Stimulated activated CD4-positive, alpha-beta T cell treated with anti-CD3 and anti-CD28 coated beads, Interleukin-1b, Interleukin-23, amount 100 ng/mL, for 1 hour (primary cell): ENCODE measurements at places on chromosomes 11 and 22.

- no peak for DNase-seq
Observed at GRCh38 chr22:37972527-37972926, 11.8 kb downstream of the SOX10 start.

GRCh38 chr22:23803001-23803819 is 16.4 kb downstream of the SMARCB1 start:
- DNase-seq: no peak

DNA sequence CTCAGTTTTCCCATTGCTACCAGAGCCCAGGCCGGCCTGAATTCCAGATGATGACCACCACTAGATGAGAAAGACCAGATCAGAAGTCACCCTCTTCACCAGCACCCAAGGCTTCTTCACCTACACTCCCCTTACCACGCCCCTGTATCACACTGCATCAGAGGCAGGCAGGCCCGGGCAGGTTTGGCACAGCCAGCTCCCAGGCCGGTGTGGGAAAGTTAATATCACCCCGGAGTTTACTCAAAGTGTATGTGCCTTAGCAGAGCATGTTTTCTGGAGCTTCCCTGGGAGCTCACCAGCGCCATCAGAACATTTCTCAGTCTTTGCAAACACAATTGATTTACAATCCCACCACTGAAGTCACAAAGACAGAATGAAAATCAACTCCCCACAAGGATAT is 47.5 kb upstream of the POU2AF1 start:
- no peak for DNase-seq

GRCh38 chr11:112794331-112794846 is 166.8 kb upstream of the NCAM1 start:
- no peak for DNase-seq

GRCh38 chr22:25903294-25903693 is 161.3 kb downstream of the MYO18B start:
- no peak for DNase-seq

- no peak for DNase-seq
Observed at GRCh38 chr11:79503028-79503427, 62.2 kb upstream of the TENM4 start.

DNA sequence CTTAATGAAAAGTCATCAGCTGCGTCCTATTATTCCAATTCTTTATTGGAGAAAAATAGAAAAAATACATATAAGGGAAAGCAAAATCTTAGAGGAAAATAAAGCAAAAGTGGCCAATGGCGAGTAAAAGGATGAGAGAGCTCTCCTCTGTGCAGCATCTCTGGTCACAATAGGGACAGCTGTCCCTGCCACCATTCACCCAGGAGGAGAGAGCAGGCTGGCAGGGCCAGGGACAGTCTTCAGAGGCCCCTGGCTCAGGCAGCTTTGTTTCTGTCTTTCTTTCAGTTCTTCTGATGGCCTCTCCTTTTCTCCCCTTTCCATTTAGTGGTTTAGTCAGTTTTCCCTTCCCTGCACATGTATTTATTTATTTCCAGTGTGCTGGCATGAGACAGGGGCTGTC is 941.3 kb downstream of the NTM start:
- DNase-seq: no peak

DNA sequence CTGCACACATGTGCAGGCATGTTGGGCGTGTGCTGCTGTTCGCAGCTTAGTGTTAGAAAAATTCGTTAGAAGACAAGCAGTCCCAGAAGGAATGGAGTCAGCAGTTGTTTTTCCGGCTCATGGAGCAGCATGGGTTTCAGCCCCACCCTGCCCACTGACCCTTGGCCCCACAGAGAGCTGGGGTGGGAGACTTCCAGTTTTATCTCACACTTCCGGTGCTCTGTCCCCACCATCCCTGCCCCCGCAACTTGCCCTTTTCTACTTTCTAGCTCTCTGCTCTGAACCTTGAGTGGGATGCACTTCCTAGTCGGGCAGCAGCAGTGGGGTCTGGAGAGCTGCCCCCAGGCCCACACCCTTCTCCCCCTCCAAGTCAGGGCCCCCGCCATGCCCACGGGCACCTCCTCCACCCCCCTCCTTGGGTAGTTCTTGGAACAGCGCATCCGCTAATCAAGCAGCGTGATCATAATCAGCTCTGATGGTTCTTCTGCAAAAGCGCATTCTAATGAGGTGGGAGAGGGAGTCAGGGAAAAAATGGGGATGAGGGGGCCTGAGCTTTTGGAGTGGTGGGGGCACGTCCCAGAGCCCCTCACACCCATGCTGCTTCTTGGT is 184.4 kb downstream of the CEP164 start:
- DNase-seq: no peak

GRCh38 chr22:44049486-44050231 is 25.6 kb downstream of the PARVB start:
- no peak for DNase-seq

GRCh38 chr22:25375683-25376082 is 156.2 kb downstream of the CRYBB2 start:
- DNase-seq: no peak

- DNase-seq: no peak
Observed at GRCh38 chr11:13105237-13105844, 96.2 kb downstream of the RASSF10 start.

GRCh38 chr11:14645985-14646900 is 2.6 kb downstream of the PDE3B start:
- no peak for DNase-seq

- DNase-seq: no peak
Observed at GRCh38 chr11:11230802-11231562, 122.1 kb downstream of the CSNK2A3 start.

GRCh38 chr22:40189997-40190396 is 12.3 kb downstream of the TNRC6B start:
- DNase-seq: no peak

GRCh38 chr11:60891103-60891741 is 15.2 kb downstream of the PRPF19 start:
- DNase-seq: no peak

DNA sequence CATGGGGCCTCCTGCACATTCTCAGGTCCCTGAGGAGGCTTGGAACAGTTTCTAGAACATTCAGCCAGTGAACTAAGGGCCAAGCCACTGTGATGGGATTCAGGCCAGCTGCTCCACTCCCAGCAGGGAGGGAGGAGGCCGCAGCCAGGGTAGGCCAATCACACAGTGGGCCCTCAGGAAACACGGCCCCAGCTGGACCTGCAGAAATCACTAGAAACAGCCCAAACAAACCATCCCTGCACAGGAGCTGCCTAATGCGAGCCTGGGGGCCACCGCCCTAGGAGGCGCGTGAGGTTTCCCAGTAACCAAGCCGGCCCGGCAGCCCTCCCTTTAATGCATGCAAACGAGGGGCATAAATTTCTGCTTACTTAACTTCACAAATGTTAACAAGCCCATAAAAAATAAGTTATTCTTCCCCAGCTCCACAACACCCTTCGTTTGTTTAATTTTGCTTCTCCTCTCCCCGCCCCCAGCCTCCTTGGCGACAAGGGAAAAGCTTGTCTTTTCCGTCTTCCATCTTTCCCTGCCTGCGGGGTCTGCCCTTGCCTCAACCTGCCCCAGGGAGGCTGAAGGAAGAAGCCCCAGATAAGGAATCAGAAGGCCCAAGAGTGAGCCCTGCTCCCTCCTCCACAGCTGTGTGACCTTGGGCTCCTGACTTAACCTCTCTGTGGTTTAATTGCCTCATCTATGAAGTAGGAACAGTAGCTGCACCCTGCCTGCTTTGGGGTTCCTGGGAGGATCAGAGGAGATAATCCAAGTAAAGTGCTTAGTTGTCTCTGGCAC is 25.7 kb downstream of the ELFN2 start:
- no peak for DNase-seq

- DNase-seq: no peak
Observed at GRCh38 chr11:45285250-45285828, 802 bp downstream of the SYT13 start.

GRCh38 chr11:119785131-119785530 is 56.1 kb upstream of the NECTIN1 start:
- DNase-seq: no peak

DNA sequence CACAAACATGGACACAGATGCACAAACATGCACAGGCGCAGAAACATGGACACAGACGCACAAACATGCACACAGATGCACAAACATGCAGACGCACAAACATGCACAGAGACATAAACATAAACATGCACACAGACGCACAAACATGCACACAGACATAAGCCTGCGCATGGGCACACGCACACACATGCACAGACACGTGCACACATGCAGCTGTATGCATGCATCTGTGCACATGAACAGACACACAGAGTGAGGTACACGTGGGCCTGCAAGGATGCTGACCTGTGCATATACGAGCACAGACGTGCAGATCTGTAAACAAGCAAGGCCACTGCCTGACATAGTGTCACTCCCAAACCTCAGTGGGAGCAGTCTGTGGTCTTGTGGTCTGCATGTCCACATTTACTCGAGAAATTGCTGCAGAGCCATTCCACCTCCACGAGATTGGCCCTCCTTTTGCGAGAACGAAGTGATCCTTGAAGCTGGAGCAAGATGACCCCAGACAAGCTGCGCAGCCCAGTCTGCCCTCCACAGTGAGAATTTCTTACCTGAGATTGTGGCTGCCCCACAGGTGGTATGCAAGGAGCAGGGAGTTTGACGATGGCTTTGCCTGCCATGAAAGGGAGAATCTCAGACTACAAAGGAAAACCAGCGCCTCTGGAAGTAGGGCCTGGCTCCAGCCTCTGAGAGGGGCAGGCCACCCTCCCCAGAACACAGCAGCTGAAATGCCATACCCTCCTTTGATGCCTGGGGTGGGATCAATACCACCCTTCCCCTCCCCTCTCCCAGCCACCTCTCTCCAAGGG is 299.9 kb downstream of the BRD1 start:
- no peak for DNase-seq

- DNase-seq: no peak
Observed at GRCh38 chr11:44940835-44941234, 9.8 kb downstream of the TP53I11 start.

DNA sequence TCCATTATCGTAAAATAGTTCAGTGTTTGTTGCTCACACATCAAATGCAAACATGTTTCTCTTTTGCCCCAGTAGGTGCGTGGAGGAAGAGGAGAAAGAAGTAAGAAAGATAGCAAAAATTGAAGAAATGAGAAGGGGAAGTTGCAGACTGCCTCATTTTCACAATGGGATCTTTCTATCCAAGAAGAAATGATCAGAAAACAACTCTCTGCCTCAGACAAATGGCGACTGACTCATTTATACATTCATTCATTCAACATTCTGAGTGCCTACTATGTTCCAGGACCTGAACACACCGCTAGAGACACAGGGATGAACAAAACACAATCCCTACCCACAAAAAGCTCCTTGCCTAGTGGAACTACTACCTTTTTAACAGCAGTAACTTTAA is 367 bp downstream of the HPS5 start:
- DNase-seq: no peak

- DNase-seq: no peak
Observed at GRCh38 chr11:16750417-16750816, 12.0 kb downstream of the C11orf58 start.

DNA sequence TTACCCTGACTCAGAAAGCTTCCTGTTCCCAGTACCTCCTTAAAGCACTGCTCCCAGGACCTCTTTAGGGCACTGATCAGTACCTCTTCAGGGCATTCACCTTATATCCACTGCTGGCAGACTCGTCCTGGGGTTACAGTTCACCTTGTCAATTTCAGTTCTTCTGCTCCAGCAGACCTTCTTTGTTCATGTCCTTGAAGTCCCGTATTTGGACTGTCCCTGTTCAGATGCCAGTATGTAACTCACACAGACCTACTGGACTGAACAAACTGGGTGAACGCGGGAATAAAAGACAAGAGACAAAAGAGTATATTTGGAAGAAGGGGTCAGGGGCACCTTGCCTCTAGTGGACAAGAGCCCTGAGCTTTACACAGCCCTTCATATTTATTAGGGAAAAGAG is 31.8 kb upstream of the NCAM1 start:
- no peak for DNase-seq

- DNase-seq: no peak
Observed at GRCh38 chr11:114984611-114985163, 306.4 kb downstream of the NXPE2 start.

DNA sequence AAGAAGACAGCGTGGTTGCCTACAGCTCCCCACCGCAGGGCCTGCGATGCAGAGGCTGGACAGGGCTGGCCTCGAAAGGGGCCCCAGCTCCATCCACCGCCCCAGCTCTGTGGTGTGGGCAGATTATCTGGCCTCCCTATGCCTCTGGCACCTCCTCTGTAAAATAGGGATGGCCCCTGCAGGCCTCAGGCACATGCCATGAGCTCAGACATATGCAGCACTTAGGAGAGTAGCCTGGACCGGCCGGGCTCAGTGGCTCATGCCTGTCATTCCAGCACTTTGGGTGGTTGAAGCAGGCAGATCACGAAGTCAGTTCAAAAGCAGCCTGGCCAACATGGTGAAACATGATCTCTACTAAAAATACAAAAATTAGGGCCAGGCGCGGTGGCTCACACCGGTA is 7.4 kb downstream of the APOBEC3D start:
- DNase-seq: no peak

GRCh38 chr22:48737461-48738203 is 1090.0 kb downstream of the BRD1 start:
- no peak for DNase-seq

- no peak for DNase-seq
Observed at GRCh38 chr11:128937480-128937879, 5.2 kb downstream of the TP53AIP1 start.
